ENCODE measurements at places on chromosomes 11 and 22.

GRCh38 chr22:44154436-44154942, 26.2 kb upstream of the PARVG start:
- H3K27ac ChIP-seq: no peak overlapping the region
- DNase-seq: no peak
- no peaks in the 10 kb centered on the region for H3K36me3 ChIP-seq
- H3K27me3 ChIP-seq: no peaks in the 10 kb centered on the region
- no peak overlapping the region for H3K4me3 ChIP-seq

DNA sequence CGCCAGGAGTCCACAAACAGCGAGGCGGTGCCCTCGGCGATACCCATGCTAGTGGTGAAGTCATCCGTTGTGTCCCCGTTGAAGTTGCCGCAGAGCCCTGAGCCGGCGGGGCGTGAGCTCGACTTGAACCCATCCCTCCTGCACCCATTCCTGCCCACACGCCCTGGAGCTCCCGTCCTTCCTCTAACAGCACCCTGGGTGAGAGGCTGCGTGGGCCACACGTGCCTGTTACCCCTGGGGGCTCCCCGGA, 8.3 kb downstream of the MUC6 start:
- no peak overlapping the region for H3K27ac ChIP-seq
- DNase-seq: no peak
- H3K27me3 ChIP-seq: no peaks in the 10 kb centered on the region
- H3K36me3 ChIP-seq: no peaks in the 10 kb centered on the region
- H3K4me1 ChIP-seq: no peaks in the 10 kb centered on the region
- H3K4me3 ChIP-seq: no peak overlapping the region

DNA sequence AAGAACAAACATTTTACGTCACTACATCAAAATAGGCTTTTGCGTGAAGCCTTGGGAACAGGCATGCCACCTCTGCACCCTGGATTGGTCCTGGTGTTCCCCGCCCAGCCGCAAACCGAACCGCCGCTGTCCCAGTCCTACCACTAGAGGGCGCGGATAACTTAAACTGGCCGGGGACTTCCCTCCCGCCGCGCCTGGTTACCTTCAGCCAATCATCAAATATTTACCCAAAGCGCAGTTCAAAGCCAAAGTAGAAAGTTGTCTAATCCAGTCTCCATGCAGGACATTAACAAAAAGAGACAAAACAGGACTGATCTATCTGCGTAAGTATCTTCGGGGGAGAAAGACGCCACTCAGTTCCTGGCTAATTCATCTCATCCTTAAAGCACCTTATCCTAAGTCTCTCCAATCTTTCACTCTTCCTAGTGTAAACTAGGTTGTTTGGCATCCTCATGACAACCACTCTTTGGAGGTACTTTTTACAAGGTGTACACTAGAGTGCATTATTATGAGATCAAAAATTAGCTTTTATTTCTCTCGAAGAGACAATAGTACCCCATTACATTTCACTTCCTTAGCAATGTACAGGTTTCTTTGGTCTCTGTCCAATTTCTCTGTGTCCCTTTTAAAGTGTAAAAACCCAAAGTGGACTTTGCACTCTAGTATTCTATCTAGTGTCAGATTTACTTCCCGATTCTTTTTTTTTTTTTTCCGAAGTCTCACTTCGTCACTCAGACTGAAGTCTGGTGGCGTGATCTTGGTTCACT, 3.9 kb upstream of the CRY2 start:
- H3K36me3 ChIP-seq: no peaks in the 10 kb centered on the region
- H3K27me3 ChIP-seq: no peaks in the 10 kb centered on the region
- peak overlapping the region; percentile 1 for H3K4me3 ChIP-seq
- DNase-seq: peak; percentile 95
- peaks cover 10% of the 10 kb centered on the region for H3K4me1 ChIP-seq

GRCh38 chr22:47322854-47323253, 560.4 kb downstream of the TBC1D22A start:
- no peak overlapping the region for H3K27ac ChIP-seq
- H3K4me1 ChIP-seq: no peaks in the 10 kb centered on the region
- H3K36me3 ChIP-seq: no peaks in the 10 kb centered on the region

DNA sequence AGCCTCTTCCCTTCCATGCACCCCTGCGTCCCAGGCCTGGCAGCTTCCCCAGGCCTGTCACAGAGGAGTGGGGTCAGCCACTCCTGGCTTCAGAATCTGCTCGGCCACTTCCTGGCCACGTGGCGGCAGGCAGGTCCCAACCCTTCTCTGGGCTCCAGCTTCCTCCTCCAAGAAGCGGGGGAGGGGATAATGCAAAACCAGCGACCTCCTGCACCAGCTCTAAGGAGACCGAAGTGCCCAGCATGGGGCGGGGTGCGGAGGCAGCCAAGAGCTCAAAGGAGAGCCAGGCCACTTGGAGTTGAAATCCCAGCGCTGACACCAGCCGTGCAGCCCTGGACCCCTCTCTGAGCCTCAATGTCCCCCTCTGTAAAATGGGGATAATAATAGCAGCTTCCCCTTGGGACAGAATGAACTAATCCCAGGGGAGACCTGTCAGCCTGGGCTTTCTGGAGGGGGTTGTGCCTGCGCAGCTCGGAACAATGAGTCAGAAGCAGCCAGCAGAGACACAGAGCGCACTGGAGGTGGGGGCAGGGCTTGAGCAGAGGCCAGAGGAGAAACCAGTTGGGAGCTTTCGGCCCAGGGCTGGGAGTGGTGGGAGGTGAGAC, 22.8 kb upstream of the PICK1 start:
- peaks cover 57% of the 10 kb centered on the region for H3K4me1 ChIP-seq
- peak; percentile 63 for DNase-seq
- peak overlapping the region; percentile 62 for H3K27ac ChIP-seq
- H3K27me3 ChIP-seq: no peaks in the 10 kb centered on the region

GRCh38 chr11:95616256-95616804, 173.3 kb downstream of the FAM76B start:
- H3K4me1 ChIP-seq: no peaks in the 10 kb centered on the region
- H3K27ac ChIP-seq: no peak overlapping the region
- no peak overlapping the region for H3K4me3 ChIP-seq
- DNase-seq: no peak

DNA sequence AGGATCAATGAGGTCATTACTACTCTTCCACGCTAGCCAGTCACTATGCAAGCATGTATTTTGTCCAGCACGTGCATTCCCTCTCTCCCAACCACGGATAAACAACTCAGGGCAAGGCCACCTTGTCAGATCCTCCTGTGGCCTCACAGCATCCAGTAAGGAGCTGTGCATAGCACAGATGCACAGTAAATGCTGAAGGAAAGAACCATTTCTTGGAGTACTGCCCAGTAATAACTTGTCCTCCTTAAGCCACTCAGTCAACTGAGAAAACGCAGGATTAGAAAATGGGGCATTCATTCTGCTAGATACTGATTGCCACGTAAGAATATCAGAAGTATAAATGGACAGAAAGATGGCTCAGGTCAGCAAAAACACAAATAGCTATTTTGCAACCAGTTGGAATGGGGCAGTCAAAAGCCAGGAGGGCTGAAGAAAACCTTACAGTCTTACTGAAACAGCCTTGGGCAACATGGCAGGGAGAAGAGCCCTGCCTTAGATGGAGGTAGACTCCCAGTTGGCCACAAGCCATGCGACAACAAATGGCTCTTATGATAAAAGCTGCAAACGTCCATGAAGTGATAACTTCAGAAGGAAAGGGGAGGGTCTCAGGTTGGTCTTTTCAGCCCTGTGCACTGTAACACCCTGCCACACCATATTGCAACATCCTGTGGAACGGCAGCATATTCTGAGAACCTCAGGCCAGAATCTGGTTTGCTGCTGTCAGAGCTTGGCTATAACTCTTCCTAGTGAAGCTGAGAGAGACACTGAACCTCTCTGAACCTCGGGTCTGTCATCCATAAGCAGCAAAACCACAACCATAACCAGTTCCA, 23.0 kb downstream of the PC start:
- no peak for DNase-seq
- H3K36me3 ChIP-seq: no peaks in the 10 kb centered on the region
- H3K4me1 ChIP-seq: peaks cover 3% of the 10 kb centered on the region
- H3K27me3 ChIP-seq: no peaks in the 10 kb centered on the region
- no peak overlapping the region for H3K4me3 ChIP-seq

Data from testis (tissue), 5 donors.